ENCODE measurements at places on chromosomes 1 and 21.
A peak's percentile ranks its signal among the peaks of the same experiment; 100 is the strongest.

DNA sequence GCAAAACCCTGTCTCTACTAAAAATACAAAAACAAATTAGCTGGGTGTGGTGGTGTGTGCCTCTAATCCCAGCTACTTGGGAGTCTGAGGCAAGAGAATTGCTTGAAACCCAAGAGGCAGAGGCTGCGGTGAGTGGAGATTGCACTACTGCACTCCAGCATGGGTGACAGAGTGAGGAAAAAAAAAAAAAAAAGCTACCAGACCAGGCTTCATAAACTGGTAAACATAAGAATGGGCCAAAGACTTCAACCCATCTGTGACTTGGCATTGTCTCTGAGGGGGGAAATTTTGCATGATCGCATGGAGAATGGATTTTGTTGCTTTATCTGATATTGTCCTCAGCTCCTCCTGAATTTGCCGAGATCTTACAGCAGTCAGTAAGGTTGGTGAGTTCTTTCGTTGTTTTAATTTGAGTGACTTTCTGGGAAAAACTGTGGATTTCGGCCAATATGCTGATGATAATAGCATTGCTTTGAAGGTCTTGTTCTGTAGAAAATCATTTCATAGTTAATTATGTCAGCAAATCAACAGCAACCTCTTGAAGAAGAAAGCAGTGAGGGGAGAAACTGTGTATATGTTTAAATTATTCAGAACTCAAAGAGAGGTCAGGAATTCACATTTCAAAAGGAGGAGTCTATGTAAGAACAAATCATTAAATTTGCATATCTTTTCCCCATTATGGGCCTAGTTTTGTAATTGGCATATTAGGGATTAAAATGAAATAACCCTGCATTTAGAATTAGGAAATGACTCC is 13.1 kb downstream of the FGGY start:
- DNase-seq, result no peak

DNA sequence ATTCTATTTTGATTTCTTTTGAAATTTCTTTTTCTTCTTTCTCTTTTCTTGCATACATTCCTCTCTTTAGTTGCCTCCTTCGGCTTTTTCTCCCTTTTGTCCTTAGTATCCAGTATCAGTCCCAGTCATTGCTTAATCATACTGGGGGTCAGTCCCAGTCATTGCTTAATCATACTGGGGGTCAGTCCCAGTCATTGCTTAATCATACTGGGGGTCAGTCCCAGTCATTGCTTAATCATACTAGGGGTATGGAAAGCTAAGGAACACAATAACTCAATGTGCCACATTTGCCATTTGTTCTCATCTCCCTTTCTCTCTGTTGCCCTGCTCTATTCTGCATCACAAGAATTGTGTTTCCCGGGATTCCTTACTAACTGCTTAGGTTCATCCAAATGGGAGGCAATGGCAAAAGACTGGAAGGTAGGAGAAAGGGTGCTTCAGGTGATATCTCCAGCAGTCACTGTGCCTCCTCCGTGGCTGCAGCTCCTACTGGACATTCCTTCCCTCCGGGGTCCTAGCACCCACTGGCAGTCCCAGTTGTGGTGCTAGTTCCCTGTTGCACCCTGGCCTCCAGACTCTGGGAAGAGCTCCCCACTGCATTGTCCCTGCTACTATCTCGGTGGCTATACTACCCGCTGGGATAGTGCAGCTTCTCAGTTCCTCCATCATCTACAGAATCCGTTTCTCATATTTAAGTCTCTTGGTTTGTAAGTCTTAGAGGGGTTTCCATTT is 32.6 kb upstream of the LAMC1 start:
- DNase-seq, result no peak

DNA sequence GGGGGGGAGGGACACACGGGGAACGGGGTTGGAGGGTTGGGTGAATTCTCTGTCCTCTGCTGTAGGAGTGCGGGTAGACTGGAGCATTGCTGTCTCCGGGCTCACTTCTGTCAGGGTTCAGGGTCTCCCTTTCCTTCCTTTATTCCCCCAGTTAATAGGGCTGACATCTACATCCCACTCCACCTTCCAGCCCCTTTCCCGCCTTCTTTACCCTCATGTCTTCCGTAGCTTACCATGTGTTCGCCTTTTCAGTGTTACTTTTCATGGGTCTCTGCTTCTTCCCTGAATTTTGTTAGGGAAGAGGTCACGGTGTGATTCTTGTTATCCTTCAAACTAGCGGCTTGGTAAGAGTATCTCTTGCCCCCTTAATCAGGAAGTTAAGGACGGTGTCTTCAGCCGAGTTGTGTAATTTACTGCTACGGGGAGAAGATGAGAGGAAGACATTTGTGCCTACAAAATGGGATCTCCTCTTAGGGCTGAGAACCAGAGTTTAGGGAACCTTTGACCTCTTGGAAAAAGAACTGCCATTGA is 917 bp downstream of the RAP1A start:
- no peak for DNase-seq

- no peak for DNase-seq
These were observed 141.9 kb downstream of the TSEN15 start for GRCh38 chr1:184193451-184193850.

DNA sequence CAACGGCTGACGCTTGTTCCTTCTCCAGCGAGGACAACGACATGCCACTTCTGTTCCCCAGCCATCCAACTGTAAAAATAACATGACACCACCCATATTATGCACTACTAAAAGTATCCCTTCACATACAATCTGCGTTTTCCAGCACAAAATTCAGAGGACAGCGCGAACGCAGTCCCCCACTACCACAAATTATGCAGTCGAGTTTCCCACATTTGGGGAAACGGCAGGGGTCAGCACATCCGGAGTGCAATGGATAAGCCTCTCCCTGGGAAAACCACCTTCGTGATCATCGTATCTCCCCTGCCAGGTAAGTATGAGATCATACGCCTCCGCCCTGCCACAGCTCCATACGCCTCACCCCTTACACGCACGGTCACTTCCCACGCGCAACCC is 120.9 kb downstream of the PPIAL4G start:
- no peak for DNase-seq

- no peak for DNase-seq
These were observed 1.8 kb upstream of the CSMD2 start for GRCh38 chr1:34166625-34167361.

DNA sequence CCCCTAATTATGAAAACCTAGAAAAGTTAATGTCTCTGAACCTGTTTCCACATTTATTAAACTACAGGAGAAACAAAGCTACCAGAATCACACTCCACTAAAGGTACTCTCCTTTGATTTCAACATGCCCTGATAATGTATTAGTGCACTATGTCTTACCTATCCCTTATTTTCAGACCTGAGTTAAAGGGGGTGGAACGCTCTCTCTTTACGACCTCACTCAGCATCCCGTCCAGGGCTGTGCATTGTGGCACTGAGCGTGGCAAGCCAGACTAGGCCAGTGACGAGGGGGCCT is 678 bp downstream of the LSM10 start:
- no peak for DNase-seq

DNA sequence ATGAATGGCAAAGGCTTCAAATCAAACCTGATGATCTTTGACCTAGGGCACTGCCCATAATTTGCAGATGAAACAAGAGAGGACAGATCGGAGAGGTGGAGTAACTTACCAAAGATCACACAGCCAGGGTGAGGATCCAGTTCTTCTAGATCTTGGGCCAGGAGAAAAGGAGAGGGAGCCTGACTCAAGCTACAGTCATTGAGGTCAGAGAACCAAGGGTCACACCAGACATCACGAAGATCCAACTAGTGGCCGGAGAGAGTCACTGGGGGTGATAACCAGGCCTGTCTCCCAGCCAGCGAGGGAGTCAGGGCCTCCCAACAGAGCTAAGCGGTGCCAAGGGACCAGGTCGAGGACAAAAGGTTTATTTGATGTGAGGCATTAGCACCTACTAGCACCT is 115.0 kb downstream of the RIPK4 start:
- DNase-seq, result no peak

DNA sequence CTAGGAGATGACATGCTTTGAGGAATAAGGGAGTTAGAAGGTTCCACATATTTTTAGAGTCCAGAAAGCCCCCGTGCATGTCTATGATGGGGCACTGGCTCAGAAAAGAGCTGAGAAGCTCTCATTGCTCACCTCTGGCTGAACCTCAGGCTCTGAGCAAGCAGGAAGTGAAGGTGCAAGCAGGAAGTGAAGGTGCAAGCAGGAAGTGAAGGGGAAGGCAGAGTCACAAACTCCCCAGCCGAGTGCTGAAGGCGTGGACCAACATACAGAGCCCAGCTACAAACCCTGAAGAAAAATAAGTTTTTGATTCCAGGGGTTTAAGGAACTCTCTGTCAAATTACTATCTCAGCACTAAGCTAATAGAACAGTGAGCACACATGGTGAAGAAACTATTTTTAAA is 7.0 kb downstream of the KRTAP10-8 start:
- DNase-seq, result peak; percentile 74

GRCh38 chr1:167541003-167541402 is 12.6 kb downstream of the CREG1 start:
- no peak for DNase-seq

Measured in CD4-positive, alpha-beta T cell treated with Interleukin-15 for 1 hour (primary cell).